C1 segment of cervical spinal cord (tissue), 14 donors: ENCODE measurements at places on chromosomes 11 and 22.
A peak's percentile ranks its signal among the peaks of the same experiment; 100 is the strongest.

DNA sequence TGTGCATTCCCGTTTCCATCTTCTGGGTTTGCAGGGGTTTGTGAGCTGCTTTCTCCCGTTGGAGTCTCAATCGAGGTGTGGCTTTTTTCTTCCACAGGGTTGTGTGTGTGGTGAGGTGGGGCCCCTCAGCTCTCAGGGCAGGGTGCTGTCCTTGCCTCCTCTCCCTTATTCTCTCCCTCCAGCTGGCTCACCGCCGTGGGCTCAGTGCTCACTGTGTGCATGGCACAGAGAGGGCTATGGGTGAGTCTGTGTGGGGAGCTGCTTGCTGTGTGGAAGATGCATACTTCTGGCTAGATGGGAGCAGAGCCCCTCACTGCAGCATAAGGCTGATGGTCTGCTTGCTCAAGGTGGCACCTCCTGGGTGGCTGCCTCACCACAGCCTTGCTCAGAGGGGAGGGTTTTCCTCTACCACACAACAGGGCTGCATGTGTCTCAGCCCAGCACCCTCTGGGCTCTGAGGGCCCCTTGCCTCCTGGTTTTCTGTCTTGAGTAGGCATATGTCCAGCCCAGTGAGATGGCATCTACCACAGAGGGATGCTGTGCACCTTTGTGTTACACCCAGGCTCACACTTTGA lies 203.1 kb upstream of the B3GAT1 start:
- no peak for DNase-seq

- no peak for DNase-seq
These were observed 20.4 kb downstream of the PSMD13 start for GRCh38 chr11:256952-257737.

- DNase-seq: no peak
These were observed 38.4 kb downstream of the GDPD5 start for GRCh38 chr11:75487365-75487764.

DNA sequence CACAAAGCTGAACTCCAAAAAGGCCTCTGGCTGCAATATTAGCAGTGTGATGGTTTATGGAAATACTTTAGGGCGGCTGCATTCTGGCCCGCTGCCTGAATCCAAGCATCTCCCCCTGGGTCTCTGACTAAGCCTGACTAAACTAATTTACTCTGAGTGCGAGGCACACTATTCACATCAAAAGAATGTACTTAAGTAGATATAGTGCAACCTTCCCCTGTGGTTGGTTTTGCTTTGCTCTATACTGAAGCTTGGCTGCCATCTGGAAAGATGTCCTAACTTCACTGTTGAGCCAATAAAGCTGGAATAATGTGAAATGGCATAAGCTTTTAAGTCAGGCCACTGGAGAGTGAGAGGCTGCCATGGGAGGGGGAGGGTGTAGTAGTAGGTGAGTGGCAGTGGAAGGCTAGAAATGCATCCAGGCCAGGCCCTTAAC lies 321.6 kb downstream of the AASDHPPT start:
- no peak for DNase-seq

- no peak for DNase-seq
These were observed 308.6 kb downstream of the DLG2 start for GRCh38 chr11:85318573-85318972.

DNA sequence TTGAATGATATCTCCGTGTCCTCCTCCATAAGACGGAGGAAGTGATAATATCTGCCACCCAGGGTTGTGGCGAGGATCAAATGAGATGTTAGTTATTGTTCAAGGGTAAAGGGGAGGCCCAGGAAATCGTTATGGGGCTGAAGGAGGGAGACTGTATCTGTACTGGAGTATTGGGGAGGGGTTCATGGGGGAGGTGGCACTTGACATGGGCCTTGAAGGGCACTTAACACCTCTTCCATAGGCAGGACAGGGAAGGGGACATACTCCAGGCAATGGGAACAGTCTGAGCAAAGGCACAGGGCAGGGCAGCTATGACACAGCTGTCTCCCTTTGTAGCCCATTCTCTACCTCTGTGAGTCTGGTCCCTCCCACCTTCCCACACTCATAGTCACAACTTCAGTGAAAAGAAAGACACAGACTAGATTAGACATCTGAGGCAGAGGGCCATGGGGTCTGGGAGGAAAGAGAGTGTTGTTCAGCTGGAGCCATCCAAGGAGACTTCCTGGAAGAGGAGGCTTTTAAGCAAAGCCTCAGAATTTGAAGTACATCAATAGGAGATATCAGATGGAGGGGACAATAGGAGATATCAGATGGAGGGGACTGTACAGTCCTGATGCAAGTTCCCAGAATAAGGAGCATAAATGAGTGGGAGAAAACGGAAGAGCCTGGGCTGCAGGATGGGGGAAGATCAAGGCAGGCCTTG lies 15.8 kb upstream of the DGKZ start:
- DNase-seq: no peak

- DNase-seq: no peak
These were observed 45.3 kb downstream of the PPARA start for GRCh38 chr22:46195487-46196165.

DNA sequence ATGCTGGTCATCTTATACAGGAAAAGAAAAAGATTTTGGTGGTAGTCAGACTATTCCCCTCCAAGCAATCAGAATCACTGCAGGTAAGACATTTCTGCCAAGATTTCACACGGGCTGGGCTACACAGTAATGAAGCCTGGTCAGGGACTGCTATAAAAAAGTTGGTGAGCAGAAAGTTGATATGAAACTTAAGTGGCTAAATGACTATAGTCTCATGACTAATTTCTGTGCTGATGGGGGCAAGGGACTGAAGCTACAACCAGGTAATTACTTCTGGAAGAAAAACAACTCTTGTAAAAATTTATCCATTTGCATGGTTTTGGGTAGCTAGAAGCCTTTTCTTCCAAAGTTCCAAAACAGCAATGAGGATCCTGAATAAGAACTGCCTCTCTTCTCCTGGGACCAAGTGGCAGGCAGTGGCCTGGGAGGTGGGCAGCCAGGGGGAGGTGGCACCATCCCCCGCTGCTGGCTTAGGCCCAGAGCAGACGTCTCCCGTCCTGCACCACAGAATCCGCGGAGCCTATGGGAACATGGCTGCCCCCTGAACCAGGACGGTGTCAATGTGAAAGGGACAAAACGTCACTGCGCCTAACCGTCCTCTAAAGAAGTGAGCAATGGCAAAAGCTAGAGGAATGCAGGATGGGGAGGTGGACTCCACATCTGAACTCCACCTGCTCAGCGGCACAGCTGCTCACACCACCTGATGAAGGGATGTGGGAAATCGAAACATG lies 122.6 kb upstream of the LMO1 start:
- DNase-seq: no peak

DNA sequence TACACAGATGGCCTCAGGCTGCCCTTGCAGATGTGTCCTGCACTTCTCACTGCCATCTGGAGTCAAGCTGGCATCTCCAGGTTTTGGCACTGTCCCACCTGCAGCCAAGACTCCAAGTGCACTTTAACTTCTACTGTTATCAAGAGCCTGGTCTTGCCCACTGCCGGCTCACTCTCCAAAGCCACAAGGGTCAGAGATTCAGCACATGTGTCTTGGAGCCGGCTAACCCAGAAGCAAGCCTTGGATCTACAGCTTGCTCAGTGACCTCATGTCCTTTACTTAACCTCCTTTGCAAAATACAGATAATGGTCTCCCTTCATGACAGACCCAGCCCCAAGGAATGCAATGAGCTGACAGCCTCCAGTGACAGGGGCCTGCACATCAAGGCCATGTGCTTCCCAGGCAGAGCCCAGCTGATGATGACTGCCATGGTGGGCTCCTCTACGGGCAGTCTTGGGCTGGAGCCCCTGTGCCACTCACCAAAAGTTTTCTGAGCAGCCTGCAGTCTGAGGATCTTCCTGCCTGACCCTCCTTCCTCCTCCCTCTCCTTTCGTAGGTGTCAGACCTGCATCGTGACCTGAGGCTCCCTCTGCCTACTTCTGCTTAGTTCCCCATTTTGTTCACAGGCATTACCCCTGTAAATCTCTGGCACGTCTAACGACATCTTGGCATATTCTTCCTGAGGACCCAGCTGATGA lies 9.0 kb downstream of the TP53AIP1 start:
- no peak for DNase-seq

DNA sequence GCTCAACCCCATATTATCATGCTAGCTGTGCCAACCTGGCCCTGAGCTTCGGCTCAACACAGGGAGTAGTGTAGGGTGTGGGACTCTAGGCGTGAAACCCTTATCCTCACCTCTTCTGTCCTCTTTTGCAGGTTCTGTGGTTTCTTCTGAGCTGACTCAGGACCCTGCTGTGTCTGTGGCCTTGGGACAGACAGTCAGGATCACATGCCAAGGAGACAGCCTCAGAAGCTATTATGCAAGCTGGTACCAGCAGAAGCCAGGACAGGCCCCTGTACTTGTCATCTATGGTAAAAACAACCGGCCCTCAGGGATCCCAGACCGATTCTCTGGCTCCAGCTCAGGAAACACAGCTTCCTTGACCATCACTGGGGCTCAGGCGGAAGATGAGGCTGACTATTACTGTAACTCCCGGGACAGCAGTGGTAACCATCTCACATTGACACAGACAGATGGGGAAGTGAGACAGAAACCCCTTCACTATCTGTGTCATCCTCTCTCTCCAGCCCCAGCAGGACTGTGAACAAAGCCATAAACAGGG lies 76.4 kb downstream of the GGTLC2 start:
- peak; percentile 23 for DNase-seq

DNA sequence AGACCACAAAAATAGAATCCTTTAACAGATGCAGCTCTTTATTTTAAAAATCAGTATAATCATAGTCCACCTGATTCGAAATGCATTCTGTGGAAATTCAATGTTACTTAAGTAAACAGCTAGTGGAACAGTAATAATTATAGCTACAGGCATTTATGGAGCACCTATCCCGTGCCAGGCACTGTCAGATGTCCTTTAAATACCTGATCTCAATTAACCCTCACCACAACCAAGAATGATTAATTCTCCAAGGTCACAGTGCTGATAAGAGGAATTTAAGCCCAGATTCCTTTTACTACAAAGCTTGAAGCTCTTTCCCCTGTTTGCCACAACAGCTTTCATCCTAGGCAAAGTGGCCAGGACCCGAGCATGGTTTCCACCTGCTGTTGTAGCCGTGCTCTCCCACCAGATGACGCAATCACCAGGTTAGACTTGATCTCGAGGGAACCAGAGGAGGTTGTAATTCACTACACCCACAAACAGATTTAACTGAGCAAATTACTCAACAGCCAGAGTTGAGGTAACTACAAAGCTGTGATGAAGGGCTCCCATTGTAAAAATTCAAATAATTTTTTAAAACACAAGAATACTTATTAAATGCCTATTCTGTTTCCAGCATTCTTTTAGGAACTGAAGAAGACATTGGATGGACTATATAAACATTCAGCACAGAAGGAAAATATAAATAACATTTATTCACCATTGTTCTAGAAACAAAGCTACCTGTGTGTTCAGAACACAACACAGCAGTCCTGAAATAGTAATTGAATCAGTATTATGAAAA lies 10.3 kb downstream of the PRDM10 start:
- DNase-seq: no peak

DNA sequence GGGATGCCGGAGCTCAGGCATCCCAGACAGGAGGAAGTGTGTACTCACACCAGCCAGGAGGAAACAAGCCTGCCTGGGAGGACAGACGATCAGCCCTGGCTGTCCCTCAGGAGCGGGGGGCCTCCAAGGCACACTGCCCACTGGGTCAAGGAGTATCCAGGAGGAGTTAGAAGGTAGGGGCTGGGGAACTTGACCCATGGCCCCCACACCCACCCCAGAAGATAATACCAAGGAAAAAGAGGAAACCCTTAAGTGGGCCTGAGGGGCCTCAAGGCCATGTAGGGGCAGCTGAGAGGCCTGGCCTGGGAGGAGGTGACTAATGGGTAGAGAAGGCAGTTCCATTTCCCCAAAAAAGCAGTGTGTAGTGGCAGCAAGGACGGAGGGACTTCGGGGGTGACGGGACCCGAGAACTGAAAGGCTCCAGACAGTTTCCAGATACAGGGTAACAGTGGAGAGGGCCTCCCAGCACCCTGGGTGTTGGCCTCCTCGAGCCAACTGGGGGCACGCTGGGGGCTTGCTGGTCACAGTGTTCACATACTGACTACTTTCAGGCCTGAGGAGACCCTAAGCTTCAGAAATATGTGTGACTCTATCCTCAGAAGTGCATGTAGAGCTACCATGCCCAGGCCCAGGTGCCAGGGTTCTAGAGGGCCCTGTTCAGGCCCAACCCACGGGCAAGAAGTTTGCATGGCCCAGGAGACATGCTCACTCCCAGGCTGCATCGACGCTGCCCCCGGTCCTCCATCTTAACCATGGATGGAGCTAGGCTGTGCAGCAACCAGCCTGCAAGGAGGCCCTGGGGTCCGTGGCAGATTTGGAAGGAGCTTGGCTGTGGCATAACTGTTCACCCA lies 75.7 kb upstream of the PITPNB start:
- DNase-seq: no peak

DNA sequence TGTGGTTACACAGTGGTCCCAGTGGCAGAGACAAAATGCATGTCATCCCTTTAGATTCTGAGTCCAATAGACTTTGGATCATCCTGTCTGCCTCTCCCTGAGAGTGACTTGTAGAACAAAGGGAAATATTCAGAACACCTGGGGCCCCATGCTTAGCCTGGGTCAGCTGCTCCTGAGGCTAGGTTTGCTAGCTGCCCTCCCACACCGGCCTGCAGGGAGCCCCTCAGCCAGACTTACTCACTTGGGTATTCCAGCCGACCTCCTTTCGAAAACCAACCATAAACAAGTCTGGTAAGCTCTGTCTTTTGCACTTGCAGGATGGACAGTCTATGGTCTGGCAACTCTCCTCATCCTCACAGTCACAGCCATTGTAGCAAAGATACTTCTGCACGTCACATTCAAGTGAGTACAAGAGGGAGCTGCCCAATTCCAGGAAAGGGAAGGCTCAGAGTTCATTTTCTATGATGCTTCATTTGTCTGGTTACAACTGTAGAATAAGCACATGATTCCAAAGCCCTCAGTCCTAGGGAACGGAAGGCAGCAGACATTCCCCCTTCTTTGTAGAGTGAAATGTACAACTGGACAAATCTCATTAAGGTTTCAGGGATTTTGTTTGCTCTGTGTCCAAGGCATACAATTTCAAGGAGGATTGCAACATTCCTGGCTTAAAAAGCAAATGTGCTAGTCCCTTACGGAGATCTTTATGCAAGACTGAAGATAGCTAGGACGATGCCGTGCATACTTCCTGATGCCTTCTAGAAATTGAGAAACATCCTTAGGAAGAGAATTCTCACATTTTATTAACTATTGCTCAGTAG lies 65.5 kb upstream of the EMID1 start:
- no peak for DNase-seq
